ENCODE measurements at places on chromosomes 3 and 15.

DNA sequence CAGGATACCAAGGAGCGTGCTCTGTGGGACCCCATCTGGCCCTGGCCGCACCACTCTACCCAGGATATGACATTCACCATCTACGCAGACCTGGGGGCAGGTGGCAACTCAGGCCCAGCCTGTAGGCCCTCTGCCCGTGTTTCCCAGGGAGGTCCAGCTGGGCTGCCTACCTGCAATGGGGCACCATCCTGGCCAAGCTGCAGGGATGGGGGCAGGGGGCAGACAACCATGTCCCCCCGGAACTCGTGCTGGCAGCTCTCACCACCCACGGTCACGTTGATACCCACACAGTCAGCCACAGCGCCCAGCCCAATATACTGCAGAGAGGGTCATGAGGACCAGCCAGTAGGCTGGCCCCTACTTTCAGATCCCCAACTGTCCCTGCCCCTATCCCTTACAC, 7.9 kb downstream of the MST1R start:
- DNase-seq = no peak

DNA sequence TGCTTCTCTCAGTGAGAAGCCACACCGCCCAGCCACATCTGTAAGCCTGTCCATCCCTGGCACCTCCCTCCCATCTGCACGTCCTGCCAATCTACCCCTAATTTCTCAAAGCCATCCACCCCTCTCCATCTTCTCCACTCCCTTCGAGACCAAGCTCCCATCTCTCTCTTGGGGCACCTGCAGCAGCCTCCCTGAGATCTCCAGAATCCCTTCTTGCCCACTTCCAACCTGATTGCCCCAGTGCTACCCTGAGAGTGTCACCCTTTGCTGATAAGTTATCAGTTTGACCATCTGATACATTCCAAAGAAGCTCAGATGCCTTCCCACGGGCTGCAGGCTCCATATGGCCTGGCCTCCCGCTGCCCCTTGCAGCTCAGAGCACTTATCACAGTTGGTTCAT, 496.1 kb downstream of the SHQ1 start:
- DNase-seq = no peak

- DNase-seq = no peak
Observed at GRCh38 chr3:36538136-36538749, 157.9 kb downstream of the STAC start.

DNA sequence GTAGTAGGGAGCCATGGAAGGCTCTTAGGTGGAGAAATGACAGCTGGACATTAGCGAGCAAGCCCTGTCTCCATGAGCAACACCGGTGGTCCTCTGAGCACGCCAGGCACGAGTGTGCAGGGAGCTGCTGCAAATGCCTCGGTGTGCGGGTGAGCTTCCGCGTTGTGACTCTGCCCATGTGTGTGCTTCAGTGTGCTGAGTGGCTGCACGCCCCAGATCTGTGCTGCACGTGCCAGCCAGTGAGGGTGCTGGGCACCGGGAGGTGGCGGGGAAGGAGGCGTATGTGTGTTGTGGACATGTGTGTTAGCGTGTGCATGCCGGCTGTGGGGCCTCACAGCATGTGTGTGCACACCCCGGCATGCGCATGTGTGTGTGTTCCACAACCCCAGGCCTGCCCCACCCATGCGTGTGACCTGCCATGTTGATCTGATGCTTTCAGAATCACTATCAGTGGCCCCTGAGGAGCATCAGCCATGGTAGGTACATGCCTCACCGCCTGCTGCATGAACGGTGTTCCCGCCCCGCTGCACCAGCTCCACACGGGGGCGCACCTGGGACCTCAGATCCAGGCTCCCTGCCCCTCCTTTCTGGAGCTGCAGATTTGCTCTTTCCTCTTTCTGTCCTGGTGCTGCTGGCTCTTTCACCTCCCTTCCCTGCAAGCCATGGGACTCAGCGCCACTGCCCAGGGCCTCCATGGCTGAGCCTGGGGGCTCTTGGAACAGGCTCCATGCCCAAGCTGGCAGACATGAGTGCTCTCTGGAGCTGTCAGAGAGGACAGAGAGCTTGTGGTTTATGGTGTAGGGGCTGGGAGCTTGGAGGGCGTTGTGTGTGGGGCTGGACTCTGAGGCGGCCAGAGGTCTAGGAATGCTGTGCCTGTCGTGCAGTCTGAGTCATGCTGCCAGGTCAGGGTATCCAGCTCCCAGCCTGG, 169.4 kb downstream of the TBC1D2B start:
- DNase-seq = peak; percentile 65

DNA sequence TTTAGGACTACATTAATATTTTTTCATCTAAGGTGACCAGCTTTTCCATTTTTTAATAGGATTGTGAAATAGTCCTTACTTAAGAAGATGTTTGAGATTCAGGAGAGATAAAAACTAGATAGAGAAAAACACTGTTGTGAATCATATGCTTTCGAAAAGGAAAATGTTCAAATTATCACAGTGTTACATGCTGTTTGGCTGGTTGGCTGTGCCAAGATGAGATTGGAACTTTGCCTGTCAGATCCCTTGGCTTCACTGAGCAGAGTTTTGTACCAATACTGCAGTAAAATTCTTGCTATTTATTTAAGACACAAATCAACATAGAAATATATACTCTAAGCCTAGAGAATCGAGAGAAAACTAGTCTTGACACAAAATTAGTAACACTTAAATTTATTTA, 117.2 kb downstream of the OXSM start:
- no peak for DNase-seq

- DNase-seq = no peak
Observed at GRCh38 chr3:136343446-136343845, 93.3 kb downstream of the PCCB start.

DNA sequence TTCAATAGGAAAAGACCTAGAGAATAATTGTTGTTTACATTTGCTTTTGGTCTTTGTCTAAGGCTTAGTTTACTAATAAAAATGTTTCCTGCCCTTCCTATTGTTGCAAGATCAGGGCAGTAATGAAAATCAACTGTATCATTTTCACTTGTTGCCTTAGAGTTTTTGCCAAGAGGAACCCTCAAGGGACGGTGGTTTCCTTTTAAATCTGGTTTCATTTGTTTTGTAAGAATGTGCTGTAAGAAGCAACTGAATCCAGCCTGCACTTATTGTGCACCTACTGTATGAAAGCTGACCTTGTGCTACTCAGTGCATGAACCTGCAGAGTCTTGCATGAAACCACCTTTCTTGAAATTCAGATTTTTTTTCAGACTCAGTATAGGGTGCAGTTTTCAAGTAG, 5.3 kb downstream of the IGF1R start:
- no peak for DNase-seq

DNA sequence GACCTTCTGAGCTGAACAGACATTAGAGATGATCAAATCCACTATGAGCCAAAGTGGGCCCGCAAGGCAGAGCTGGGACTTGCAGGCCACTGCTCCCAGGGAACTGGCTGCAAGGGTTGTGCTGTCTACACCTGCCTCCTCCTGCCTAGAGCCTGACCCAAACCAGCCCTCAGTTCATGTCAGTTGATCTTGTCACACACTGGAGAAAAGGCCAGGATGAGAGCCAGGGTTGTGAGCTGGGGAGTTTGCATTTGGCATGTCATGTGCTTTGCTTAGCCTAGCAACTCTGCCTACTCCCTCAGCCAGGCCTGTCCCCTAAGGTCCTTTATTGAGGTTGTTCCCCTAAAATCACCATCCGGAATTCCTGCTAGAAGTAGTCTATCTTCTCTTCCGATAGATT, 67.8 kb downstream of the RAB11A start:
- no peak for DNase-seq

DNA sequence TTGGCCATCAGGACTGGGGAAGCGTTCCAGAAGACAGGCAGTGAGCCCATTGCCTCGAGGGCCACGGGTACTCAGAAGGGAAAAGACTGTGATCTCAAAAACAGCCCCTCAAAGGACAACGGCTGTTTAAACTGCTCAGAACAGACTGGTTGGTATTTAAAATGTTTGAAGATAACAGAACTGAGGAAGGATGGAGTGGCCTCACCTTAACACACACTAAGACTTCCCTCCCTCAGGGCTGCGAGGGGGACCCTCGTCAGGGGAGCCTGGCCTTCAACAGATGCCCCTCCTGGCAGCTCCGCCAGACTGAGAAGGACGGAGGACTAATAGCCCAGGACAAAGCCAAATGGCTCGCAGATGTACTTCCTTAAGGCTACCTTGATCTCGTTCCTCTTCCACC, 2.6 kb downstream of the STIMATE start:
- DNase-seq = no peak

DNA sequence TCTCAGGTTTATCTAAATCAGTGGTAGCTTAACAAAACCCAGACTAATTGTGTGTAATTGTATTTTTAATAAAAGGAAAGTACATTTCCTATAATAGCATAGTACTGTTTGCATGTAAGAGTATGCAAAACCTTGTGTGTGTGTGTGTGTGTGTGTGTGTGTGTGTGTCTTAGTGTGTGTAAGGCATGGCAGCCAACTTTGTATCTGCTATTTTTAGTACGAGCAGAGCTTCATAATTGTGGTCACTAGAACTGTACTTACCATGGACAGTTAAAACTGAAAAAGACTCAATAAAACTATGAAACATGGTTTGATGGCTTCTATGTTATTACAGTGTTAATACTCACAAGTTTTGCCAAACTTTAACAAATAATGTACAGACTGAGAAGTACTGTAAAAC, 6.2 kb downstream of the P2RY1 start:
- no peak for DNase-seq

DNA sequence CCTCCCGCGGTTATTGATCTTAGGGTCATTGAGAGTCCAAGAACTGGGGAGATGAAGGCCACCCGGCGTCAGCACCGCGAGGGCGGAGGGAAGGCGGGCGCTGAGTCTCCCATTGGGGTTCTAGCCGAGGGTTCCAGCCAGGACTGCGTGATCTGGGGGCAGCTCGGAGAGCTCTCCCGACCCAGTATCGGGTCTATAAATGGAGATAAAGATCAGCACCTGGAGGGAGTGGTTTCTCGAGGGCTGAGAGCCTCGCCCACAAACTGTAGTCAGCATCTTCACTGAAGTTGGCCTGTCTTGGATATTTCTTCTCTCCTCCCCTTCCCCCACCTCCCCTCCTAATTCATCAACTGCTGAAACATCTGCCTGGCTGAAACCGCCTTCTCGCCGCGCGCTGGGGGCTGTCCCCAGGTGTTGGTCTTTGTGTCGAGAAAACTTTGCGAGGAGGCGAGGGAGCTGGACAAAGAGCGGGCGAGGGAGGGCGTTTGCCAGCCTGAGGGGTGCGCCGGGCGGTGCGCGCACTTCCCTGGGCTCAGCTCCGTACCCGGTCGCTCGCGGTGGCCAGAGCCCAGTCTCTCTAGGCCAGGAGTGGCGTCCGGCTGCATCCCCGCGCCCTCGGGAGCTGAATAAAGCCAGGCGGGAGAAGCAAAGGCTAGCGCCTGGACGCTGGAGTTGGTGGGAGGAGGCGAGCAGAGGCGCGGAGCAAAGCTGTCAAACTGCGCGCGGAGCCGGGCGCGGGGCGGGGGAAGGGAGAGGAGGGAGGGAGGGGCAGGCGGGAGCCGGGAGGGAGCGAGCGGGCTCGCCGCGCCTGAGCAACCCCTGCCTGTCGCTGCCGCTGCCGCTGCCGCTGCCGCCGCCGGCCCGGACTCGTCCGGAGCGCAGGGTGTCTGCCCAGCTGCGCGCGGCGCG, at the start of gene ST8SIA2:
Gene ST8SIA2, plus strand, starts transcription at position 811 of the 909 bp plus-strand sequence. CDS start 184 bp downstream, outside the sequence.
- DNase-seq = peak; percentile 27

DNA sequence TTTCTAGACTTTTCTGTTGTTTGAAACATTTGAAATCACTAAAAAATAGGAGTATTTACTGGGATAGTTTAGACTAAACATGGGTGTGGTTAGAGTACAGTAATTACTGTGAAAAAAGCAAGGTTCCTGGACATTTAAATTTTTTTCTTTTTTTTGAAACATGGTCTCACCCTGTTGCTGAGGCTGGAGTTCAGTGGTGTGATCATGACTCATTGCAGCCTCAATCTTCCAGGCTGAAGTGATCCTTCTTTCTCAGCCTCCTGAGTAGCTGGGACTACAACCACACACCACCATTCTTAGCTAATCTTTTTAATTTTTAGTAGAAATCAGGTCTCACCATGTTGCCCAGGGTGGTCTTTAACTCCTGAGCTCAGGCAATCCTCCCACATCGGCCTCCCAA, 20.4 kb upstream of the CELF6 start:
- peak; percentile 9 for DNase-seq

- no peak for DNase-seq
Observed at GRCh38 chr15:63211092-63211490, 21.7 kb downstream of the RAB8B start.

GRCh38 chr3:187051724-187052366, 87.5 kb downstream of the RPL39L start:
- DNase-seq = no peak

DNA sequence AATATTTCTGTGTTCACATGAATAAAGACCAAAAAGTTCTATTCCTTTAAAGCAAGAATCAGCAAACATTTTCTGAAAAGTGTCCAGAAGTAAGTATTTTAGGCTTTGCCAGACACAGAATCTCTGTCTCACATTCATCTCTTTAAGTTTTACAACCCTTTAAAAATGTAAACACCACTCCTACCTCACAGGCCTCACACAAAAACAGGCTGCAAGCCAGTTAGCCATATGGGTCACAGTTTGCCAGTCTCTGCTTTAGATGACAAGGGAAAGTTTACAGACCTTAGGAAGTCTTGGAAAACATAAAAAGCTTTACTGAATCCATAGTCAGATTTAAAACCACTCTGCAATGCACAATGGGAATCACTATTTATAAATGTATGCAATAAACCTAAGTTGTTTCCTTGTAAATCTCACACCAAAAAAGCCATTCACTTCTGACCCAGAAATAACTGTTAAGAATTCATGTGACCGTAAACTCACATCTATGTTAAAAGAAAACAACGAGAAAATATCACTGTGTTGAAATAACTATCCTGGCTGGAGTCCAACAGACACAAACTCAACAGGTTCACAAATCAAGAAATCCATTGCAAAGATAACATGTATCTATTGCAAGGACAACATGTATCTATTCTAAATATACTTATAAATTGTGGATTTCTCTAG, 308.2 kb downstream of the ULK4 start:
- peak; percentile 1 for DNase-seq

DNA sequence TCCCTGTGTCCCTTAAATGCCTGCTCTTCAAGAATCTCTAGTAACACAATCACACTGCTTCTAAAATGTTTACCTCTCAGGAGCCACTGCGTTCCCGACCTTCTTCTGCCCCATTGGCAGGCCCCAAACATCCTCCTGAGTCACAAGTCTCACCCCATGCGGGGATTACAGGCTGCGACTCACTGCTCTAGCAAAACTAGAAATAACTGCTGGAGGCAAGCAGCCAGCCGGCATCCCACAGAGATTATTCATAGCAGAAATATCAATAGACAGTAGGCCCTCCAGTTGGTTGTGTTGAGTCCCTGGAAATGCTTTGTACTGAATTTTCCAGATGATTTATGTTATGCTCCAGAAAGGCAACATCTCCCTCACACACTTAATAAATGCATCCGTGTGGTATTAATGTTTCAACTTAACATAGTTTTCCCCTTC, 64.8 kb downstream of the RFTN1 start:
- peak; percentile 6 for DNase-seq

- peak; percentile 86 for DNase-seq
Observed at GRCh38 chr3:81716870-81717509, 44.5 kb downstream of the GBE1 start.

DNA sequence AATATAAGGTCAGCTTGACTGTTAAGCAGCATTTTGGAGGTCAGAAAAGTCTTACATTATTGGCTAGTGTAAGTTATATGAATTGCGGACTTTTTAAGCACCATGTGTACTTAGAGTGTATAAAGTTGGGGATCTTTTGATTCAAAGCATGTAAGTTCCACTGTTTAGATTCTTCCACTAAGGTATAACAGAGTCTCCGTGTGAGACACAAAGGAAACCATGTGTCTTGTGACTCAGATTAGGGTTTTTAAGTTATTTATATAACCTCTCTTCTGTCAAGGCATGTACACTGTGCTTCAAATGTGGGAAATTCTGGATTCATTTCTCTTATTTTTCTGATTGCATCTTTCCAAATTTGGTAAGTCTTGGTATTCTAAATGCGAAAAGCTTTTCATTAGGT, 143.5 kb upstream of the SOX2 start:
- no peak for DNase-seq

All from Caki2 (cell line).